Ammon's horn (tissue), 1 donor: ENCODE measurements at places on chromosomes 4 and X.

GRCh38 chrX:154714925-154715324, 36.0 kb downstream of the GAB3 start:
- DNase-seq = peak; percentile 68

- no peak for DNase-seq
Measured at GRCh38 chrX:87391742-87392141, 125.9 kb upstream of the KLHL4 start.

- DNase-seq = no peak
Measured at GRCh38 chrX:30948051-30948450, 59.0 kb upstream of the TAB3 start.

- DNase-seq = peak; percentile 82
Measured at GRCh38 chr4:112956484-112956896, 93.0 kb upstream of the ANK2 start.
